Activated CD4-positive, alpha-beta T cell treated with anti-CD3 and anti-CD28 coated beads for 24 hours (primary cell): ENCODE measurements at places on chromosomes 11 and 22.

- no peak for DNase-seq
These were observed 68.3 kb upstream of the CTSC start for GRCh38 chr11:88405853-88406252.

GRCh38 chr11:45243967-45244366, 42.2 kb downstream of the SYT13 start:
- DNase-seq, result no peak

- no peak for DNase-seq
These were observed 3.8 kb downstream of the C22orf39 start for GRCh38 chr22:19443544-19444211.

DNA sequence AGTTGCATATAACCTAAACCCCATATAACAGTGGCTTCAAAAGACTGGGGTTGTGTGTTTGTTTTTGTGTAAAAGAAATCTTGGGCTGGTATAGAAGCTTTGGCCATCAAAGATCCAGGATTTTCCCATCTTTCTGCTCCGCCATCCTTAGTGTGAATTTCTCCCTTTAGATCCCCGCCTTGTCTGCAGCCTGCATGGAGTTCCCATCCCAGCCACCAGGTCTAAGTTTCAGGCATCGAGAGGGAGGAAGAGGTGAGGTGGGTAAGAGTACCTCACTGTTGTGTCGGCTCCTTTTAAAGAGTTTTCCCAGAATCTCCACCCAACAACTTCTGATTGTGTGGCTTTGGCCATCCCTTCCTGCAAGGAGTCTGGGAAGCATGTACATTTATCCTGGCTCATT, 195.5 kb upstream of the SORL1-AS1 start:
- DNase-seq, result no peak

- no peak for DNase-seq
These were observed 11.5 kb downstream of the BIRC3 start for GRCh38 chr11:102328748-102329147.

DNA sequence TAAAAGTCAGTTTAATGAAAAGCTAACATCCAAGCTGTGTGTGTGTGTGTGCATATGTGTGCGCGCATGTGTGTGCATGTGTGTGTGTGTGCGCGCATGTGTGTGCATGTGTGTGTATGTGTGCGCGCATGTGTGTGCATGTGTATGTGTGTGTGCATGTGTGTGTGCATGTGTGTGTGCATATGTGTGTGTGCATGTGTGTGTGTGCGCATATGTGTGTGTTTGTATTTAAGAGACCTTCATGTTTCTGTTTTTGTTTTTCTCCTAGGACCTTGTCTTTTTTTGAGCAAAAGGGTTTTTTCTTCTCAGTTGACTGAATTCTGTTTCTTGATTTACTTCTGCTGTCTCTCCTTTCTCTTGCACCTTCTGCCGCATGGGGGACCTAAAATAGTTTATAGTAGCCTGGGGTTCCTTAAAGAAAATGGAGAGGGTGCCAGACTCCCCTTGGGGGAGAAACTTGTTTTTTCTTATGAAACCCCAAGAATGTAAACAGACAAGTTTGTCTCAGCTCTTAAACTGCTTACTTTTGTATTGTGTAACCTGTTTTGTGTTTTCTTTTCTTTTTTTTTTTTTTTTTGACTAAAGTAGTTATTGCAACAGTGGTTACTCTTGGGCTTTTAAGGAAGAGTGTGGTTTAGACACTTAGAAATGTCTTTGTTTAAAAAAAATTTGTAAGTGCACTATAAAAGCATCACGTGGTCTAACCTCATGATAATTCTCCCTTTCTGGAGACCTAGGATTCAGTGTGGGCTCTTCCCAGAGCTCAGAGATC, 53.0 kb downstream of the OSBPL5 start:
- no peak for DNase-seq

DNA sequence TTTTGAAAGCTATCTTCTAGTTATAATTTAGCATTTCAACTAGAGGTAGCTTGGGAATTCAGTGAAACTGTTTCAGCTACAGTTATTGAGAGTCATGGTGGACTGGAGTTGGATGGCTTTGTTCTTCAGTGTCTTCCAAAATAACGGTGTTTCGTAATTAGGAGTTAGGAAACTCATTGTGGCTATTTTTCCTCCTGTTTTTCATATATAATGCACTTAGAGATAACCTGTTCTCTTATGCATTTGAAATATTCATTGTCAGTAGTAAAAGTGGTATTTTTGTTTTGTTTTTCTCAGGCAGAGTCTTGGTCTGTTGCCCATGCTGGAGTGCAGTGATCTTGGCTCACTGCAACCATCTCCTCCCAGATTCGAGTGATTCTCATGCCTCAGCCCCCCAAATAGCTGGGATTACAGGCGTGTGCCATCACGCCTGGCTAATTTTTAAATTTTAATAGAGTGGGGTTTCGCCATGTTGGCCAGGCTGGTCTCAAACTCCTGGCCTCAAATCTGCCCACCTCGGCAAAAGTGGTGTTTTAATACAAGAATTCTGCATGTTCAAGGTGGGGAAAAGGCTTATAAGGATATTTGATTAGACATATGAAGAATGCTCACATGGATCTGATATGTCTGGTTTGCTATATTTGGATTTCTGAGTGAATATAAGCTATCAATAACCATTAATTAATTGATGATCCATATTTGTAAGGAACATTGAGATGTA, 12.7 kb downstream of the PDHX start:
- no peak for DNase-seq

GRCh38 chr11:55895216-55895615, 12.1 kb downstream of the TRIM51 start:
- no peak for DNase-seq

- DNase-seq, result no peak
These were observed 130.6 kb upstream of the MTNR1B start for GRCh38 chr11:92838759-92839310.

- no peak for DNase-seq
These were observed 865.1 kb upstream of the CNTN5 start for GRCh38 chr11:98155696-98156095.

DNA sequence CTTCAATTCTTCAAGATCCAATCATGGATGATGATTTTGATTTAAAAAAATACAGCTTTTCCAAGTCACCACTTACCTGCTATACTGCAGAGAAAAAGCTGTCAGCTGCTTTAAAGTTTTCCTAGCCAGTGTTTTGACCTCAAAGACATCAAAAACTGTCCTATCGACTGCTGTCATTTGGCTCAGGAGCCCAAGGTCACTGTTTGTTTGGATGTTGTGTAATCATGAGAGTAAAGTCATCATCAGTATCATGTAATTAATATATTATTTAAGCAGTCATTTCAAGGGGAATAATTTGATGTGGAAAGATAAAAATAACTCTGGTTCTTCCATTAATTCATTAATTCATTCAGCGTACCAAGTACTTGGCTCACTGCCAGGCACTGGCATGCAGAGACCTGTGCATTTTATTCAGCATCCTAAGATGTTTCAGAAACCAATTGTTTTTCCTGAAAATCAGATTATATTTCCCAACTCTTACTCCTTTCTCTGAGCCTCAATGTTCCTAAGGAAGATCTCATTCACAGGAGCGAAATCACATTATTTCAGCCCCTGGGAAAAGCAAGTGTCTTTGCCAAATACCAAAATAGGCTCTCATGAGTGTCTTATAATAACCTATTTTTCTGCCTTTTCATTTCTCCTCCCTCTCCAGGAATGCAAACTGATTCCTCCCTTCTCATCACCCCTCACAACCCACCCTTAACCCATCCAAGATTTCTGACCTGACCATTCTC, 59.9 kb downstream of the SLC1A2 start:
- DNase-seq, result no peak

- DNase-seq, result no peak
These were observed 485.8 kb upstream of the CADM1 start for GRCh38 chr11:115990004-115990447.
